ENCODE measurements at places on chromosomes 12 and 14.

- H3K4me1 ChIP-seq: peaks cover 24% of the 10 kb centered on the region
- H3K27me3 ChIP-seq: no peaks in the 10 kb centered on the region
- peak overlapping the region; percentile 97 for H3K27ac ChIP-seq
- H3K36me3 ChIP-seq: no peaks in the 10 kb centered on the region
These were observed 2.3 kb upstream of the SCNN1A start for GRCh38 chr12:6377667-6377994.

GRCh38 chr12:85711735-85712390, 124.3 kb downstream of the RASSF9 start:
- H3K27ac ChIP-seq: no peak overlapping the region
- H3K27me3 ChIP-seq: no peaks in the 10 kb centered on the region
- DNase-seq: no peak
- H3K4me3 ChIP-seq: no peak overlapping the region

DNA sequence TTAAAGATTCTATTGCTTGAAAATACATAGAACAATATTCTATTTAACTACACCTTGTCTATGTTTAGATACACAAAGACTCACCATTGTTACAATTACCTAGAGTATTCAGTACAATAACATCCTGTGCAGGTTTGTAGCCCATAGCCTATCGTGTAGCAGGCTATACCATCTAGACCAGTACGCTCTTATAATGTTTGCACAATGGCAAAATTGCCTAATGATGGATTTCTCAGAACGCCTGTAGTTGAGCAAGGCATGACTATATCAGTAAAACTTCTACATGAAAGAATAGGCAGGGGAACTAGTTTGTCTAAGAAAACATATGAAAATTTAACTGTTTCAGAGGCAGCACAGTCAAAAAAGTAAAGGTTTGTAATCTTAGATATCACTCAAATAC, 375.9 kb downstream of the DAD1 start:
- H3K4me1 ChIP-seq: no peaks in the 10 kb centered on the region
- no peaks in the 10 kb centered on the region for H3K36me3 ChIP-seq
- no peak overlapping the region for H3K4me3 ChIP-seq
- H3K27me3 ChIP-seq: no peaks in the 10 kb centered on the region
- no peak for DNase-seq

- peak overlapping the region; percentile 86 for H3K27ac ChIP-seq
- H3K27me3 ChIP-seq: no peaks in the 10 kb centered on the region
- no peaks in the 10 kb centered on the region for H3K36me3 ChIP-seq
- peaks cover 9% of the 10 kb centered on the region for H3K4me1 ChIP-seq
These were observed 122.0 kb downstream of the RAD51B start for GRCh38 chr14:67941456-67942018.

GRCh38 chr14:104137297-104138097, 890 bp upstream of the KIF26A start:
- H3K4me3 ChIP-seq: peak overlapping the region; percentile 59
- peaks cover 64% of the 10 kb centered on the region for H3K27me3 ChIP-seq
- H3K36me3 ChIP-seq: no peaks in the 10 kb centered on the region

DNA sequence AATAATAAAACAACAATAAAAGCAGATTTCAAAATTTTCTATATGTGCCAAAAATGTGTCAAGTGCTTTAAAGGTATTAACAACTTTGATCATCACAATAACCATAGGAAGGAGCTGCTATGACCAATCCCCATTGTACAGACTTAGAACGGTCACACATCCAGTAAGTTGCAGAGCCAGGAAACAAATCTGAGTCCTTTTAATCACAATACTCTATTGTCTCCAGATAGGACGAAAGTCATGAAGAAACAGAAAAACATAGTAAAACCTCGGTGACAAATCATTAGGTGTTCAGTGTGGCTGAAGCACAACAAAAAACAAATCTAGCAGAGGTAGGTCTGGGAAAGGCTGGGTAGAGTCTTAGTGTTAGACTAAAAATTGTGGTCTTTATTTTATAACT, 178.8 kb downstream of the GRIP1 start:
- H3K4me1 ChIP-seq: no peaks in the 10 kb centered on the region
- no peaks in the 10 kb centered on the region for H3K27me3 ChIP-seq
- H3K4me3 ChIP-seq: no peak overlapping the region
- no peaks in the 10 kb centered on the region for H3K36me3 ChIP-seq
- H3K27ac ChIP-seq: no peak overlapping the region

- H3K27me3 ChIP-seq: no peaks in the 10 kb centered on the region
- H3K36me3 ChIP-seq: no peaks in the 10 kb centered on the region
- H3K4me1 ChIP-seq: no peaks in the 10 kb centered on the region
- peak overlapping the region; percentile 89 for H3K27ac ChIP-seq
- peak; percentile 22 for DNase-seq
These were observed 518 bp downstream of the GSKIP start for GRCh38 chr14:96363751-96364336.

DNA sequence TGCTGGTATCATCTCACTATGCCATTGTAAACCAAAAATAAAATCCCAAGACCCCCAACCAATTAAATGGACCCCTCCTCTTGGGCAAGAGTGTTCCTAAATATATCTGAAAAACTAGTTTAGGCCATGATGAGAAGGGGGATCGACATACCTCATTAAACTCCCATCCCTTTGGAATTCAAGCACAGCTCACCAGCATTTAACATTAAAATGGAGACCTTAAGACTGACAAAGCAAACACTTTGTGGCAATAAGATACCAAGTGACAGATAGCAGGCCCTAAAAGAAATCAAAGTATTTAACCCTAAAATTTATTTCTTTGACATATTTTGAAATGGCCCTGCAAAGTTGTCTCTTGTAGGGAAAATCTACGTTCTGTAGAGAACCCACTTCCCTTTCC, 387.9 kb downstream of the KCNH5 start:
- no peak overlapping the region for H3K4me3 ChIP-seq
- no peaks in the 10 kb centered on the region for H3K27me3 ChIP-seq
- no peak overlapping the region for H3K27ac ChIP-seq
- H3K36me3 ChIP-seq: no peaks in the 10 kb centered on the region
- H3K4me1 ChIP-seq: no peaks in the 10 kb centered on the region
- no peak for DNase-seq

DNA sequence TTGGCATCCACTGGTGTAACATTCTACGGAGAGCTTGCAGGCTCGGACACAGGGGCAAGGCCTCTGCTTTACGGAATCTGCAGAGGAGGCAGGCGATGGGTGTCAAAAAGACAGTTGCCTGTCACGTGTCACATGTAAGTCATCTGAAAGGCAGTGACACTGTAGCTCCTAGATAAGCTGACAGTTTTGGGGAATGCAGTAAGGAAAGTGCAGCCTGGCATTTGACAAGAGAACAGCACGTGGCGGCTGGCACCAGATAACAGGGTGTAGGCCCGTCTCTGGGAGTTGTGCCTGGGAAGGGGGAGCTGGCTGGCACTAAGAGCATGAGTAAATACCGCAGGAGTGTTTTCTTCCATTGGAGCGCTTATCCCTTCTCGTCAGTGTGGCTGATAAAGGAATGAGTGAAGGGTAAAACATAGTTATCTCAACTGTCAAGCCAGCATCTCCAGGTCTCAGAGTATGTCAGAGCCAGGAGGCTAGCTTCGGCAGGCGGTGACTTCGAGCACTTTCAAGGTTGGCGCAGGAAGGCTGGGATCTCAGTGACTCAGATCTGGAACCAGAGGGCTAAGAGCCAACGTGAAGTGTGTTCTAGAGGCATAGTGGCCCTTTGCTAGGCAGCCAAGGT, 26.1 kb downstream of the ADCK1 start:
- no peak overlapping the region for H3K4me3 ChIP-seq
- no peaks in the 10 kb centered on the region for H3K36me3 ChIP-seq

- H3K27ac ChIP-seq: no peak overlapping the region
- H3K4me1 ChIP-seq: no peaks in the 10 kb centered on the region
- H3K36me3 ChIP-seq: no peaks in the 10 kb centered on the region
- no peak for DNase-seq
- H3K27me3 ChIP-seq: no peaks in the 10 kb centered on the region
These were observed 73.2 kb upstream of the VRK1 start for GRCh38 chr14:96723946-96724345.

DNA sequence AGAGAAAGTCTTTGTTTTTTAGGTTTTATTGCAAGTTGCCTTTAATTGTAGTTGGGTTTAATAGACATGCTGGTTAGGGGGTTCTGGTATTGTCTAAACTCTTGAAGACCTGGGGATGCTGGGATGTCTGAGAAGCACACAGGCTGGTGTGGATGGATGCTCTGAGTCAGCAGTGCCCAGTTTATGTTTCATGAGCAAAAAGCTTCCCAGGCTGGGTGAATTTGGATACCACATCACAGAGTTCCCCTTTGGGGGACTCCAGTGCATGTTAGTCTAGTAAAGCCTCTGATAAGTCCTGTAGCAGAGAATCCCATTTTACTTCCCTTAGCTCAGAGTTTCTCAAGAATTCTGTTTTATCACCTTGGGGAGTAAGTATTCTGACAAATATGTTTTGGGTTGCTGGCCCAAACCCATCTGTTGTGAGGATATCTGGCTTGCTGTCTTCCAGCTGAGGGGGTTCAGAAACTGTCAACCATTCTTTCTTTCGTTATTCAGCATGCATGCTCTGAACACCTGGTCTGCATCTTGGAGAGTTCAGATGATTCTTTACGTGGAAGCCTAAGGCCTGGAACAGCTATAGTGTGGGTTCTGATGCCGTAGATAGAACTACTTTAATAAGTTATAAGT, 509.1 kb downstream of the VRK1 start:
- H3K36me3 ChIP-seq: no peaks in the 10 kb centered on the region
- peak overlapping the region; percentile 25 for H3K27ac ChIP-seq
- no peak overlapping the region for H3K4me3 ChIP-seq
- no peak for DNase-seq

- H3K36me3 ChIP-seq: no peaks in the 10 kb centered on the region
- no peak overlapping the region for H3K27ac ChIP-seq
- H3K4me1 ChIP-seq: no peaks in the 10 kb centered on the region
- no peak for DNase-seq
- H3K4me3 ChIP-seq: no peak overlapping the region
- H3K27me3 ChIP-seq: no peaks in the 10 kb centered on the region
These were observed 17.1 kb downstream of the MRPL42 start for GRCh38 chr12:93484315-93484981.

- H3K36me3 ChIP-seq: no peaks in the 10 kb centered on the region
- H3K4me3 ChIP-seq: no peak overlapping the region
- H3K4me1 ChIP-seq: no peaks in the 10 kb centered on the region
- DNase-seq: no peak
- no peak overlapping the region for H3K27ac ChIP-seq
- H3K27me3 ChIP-seq: no peaks in the 10 kb centered on the region
These were observed 40.0 kb downstream of the PACS2 start for GRCh38 chr14:105354541-105354940.

DNA sequence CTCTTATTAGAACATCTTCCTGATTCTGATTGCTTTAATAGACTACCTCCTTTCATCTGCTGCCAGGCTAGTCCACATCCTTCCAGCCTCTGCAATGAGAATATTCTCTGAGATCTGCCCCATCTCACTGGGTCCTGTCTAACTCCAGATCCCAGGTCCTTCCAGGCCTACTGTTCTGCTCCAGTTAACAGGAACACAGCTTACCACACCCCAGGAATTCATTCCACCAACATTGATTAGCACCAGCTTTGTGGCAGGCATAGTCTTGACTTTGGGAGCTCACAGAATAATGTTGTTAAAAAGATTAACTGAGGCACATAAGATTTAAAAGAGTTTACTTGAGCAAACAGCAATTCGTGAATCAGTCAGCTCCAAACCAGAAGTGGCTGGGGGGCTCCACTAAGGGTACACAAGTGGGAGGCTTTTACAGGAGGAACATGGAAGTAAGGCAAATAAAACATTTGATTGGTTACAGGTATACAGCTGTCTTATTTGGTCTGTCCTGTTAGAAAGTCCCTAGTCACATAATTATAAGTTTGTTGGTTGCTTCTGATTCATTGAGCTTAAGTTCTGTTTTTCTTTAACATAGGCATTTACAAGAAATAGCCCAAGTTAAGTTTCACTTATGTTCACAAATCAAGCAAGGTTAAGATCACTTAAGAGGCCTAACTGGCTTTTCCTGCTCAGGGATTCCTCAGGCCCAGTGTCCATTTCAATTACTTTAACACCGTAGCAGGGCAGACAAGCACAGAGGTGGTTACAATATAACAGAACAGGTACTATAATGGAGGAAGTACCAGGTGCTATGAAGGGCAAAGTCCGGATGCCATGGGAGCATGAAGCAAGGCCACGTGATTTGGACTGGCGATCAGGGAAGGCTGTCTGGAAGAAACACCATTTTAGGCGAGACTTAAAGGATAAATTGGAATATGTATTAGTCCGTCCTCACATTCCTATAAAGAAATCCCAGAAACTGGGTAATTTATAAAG, 12.2 kb upstream of the MYH7 start:
- H3K27ac ChIP-seq: no peak overlapping the region
- no peak for DNase-seq
- H3K27me3 ChIP-seq: no peaks in the 10 kb centered on the region
- no peaks in the 10 kb centered on the region for H3K4me1 ChIP-seq
- no peak overlapping the region for H3K4me3 ChIP-seq
- no peaks in the 10 kb centered on the region for H3K36me3 ChIP-seq

Data from breast epithelium (tissue), 4 donors.